Stimulated activated CD4-positive, alpha-beta T cell treated with anti-CD3 and anti-CD28 coated beads, Interleukin-12 subunit alpha, Interleukin-12 subunit beta, amount 100 ng/mL, for 4 hours (primary cell): ENCODE measurements at places on chromosomes 3 and 15.

GRCh38 chr3:166444756-166445155 lies 607.5 kb upstream of the BCHE start:
- DNase-seq: no peak

GRCh38 chr3:39065197-39065596 lies 13.4 kb downstream of the WDR48 start:
- DNase-seq: peak; percentile 7

DNA sequence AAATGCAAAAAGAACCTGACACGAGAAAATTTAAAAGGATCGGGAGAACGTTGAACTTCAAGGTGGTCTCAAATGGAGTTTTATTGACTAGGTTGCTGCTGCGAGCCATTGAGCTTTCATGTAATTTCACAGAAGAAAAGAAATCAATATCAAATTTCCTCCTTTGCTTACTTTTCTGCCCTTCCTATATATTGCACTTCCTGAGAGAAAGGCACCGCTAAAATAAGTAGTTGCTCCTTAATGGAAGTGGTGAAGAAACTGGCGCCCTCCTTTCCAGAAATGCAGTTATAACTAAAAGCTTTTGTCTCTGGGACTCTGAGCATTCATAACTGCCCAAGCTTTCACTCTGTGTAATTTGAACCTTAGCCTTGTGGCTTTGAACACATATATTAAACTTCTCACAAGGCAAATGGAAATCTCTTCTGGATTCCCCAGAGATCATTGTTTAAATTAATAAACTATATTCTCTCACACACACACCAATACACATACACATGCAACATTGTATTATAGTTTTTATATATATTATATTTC lies 13.4 kb downstream of the EID1 start:
- DNase-seq: no peak

GRCh38 chr3:150170852-150171520 lies 200.3 kb upstream of the PFN2 start:
- no peak for DNase-seq

- no peak for DNase-seq
Observed at GRCh38 chr15:79094611-79095021, 4.0 kb upstream of the RASGRF1 start.

DNA sequence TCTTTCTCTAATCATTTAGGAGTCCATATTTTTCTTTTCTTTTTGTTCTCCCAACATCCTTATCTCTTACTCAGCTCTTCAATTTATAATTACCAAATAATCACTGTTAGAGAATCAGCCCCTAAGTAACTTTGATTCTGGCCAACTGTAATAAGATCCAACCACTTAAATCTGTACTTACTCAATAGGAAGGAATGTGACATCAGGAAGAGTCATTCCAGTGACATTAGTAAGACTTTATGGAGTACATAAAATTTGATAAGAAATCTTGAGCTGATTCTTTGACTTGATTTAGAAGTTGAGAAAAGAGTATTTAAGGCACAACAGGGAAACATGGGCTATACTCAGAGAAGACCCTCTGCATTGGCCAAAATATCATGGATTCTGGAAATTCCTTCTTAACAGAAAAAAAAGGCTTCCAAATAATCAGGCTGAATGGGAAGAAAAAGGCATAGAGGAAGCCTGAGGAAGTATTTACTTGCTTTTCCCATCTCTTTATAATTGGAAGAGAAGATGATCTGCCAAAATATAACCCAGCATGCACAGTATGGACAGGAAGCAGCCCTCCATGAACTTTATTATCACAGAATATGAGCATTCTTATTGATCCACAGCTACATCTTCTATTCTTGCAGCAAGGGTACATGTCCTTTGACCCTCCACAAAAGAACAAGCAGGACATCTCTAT lies 289.7 kb upstream of the TPRG1 start:
- no peak for DNase-seq

GRCh38 chr3:12898965-12899755 lies 57.8 kb upstream of the RPL32 start:
- DNase-seq: no peak

DNA sequence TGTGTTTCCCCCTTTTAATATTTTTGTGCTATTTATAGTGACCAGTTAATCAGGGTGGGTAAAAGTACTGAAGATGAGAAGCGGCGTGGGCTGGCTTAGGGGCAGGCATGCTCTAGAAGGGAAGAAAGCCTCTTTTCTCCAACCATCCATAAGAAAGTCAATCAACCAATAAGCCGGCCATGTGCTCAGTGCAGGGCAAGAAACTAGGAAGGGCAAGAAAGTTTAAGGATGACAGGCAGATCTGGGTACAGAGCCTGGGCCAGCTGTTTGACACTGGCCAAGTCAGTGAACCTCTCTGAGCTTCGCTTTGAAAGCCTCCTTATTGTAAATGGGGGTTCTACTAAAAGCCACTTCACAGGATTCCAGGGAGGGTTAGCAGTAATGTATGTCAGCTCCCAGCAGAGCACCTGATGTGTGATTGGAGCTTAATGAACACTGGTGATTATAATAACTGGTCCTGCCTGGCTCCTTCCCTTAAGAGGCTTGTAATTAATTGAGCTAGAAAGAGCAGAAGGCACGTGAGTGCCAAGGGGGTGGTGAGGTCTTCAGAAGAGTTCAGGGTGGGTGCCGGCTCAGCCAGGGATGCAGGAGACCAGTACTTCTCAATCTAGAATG lies 5.7 kb upstream of the CHRNA3 start:
- DNase-seq: no peak

- no peak for DNase-seq
Observed at GRCh38 chr15:90465140-90465929, 64.4 kb upstream of the CRTC3 start.

DNA sequence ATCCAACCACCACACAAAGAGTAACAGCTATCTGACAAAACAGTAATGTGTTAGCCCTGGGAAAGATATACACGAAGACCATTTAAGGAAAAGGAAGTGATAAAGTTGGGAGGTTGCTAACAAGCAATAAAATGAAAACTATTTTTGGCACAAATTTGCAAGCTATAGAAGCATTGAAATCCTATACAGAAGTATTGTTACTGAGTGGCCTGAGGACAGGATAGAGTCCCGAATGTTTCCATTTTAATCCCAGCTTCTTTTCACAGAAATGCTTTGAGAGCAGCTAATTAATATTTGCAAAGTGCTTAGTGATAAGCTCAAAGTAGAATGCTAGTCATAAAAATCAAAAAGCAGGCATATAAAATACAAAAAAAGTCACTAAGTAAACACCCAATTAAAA lies 51.5 kb downstream of the RAD18 start:
- DNase-seq: no peak

DNA sequence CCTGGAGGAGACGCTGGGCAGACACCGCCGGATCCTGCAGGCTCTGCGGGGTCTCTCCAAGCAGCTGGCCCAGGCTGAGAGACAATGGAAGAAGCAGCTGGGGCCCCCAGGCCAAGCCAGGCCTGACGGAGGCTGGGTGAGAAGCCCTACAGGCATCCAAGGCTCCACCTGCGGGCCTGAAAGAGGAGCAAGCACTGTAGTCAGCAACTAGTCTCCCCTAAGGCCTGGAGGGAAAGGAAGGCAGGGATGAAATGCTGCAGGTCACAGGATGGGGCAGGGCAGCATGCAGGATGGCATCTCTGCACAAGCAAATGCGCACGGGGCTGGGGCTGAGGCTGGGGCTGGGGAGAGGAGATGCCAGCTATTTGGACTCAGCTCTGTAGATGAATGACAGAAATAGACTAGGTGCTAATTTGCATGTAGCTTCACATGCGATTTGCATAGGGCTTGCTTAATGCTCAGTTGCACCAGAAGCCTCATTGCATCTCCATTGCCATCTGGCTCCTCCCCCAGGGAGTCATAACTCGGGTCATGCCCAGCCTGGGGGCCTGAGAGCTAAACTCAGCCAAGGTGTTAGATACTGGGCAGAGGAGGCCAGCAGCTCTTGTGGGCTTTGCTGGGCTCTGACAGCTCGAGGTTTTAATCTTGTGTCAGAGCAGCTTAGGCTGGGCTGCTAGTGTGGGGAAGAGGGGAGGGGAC lies 5.2 kb upstream of the CPLX3 start:
- DNase-seq: no peak

- DNase-seq: no peak
Observed at GRCh38 chr3:142106548-142106947, 42.8 kb downstream of the TFDP2 start.

GRCh38 chr15:49875392-49875791 lies 243.6 kb downstream of the ATP8B4 start:
- DNase-seq: no peak

GRCh38 chr3:21484057-21484827 lies 266.8 kb downstream of the ZNF385D start:
- DNase-seq: no peak

DNA sequence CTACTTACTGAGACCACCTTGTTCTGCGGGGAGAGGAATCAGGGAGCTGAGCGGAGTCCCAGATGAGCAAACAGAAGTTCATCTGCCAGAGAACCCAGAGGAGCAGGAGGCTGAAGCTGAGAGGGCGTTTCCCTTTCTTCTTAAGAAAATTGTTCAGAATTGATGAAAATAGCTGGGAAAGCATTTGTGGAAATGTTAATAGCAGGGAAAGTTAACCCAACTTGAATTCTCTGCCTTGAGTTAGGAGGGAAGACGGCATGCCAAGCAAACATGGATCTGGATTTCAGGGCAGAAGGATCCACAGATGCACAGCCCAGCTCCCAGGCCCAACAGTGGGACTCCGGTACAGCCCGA lies 23.2 kb downstream of the CRABP1 start:
- DNase-seq: no peak
